ENCODE measurements at places on chromosomes 7 and 10. TPM values are rescaled to one million over a fixed set of nuclear protein-coding genes. Genes with fewer than 3 reads are reported as not detected.

The TDRD1 gene
- total RNA-seq, result 1.6 TPM

The ATP6V0E2 gene
- 18.6 TPM for total RNA-seq

The OR2A7 gene
- total RNA-seq, result 8.6 TPM

The PSD gene
- total RNA-seq, result 6.2 TPM

The TBX20 gene
- not detected for total RNA-seq

The NPY gene
- total RNA-seq, result not detected

The ASB10 gene
- 4.9 TPM for total RNA-seq

The CLDN4 gene
- total RNA-seq, result 24.3 TPM

The HGF gene
- 10.2 TPM for total RNA-seq

The CPA2 gene
- not detected for total RNA-seq

The FAM25A gene
- 25.8 TPM for total RNA-seq

The DCLRE1A gene
- total RNA-seq, result 7.8 TPM

The OGDHL gene
- 1.4 TPM for total RNA-seq

The GNAT3 gene
- total RNA-seq, result 4.0 TPM

The VPS37D gene
- total RNA-seq, result 4.2 TPM

The ANAPC16 gene
- 88.7 TPM for total RNA-seq

The NKX1-2 gene
- total RNA-seq, result not detected

The SSBP1 gene
- 111 TPM for total RNA-seq

The LMTK2 gene
- total RNA-seq, result 17.4 TPM

Data from tongue (tissue), 3 donors.